RKO (cell line): ENCODE measurements at places on chromosomes 1 and 21.

- no peak for DNase-seq
Measured at GRCh38 chr1:15064217-15064929, 89.2 kb upstream of the TMEM51 start.

GRCh38 chr1:223233019-223233409, 90.0 kb upstream of the TLR5 start:
- DNase-seq = no peak

DNA sequence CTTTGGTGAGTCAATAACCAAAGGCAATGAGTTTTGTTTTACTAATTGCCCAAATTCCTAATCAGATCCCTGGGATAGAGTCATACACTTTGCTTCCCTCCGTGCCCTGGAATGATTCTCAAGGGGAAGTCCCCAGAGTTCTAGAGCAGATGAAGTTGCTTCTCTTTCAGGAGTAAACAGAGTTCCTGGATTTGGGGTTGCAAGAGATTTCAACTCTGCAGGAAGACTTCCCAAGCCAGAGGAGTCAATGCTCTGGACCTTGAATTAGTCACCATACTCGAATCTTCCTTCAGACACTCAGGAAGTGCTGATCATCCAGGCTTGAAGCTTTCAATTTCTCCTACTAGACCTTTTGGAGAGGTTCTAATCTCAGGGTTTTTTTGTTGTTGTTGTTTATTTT, 39.6 kb downstream of the FCER1A start:
- no peak for DNase-seq

DNA sequence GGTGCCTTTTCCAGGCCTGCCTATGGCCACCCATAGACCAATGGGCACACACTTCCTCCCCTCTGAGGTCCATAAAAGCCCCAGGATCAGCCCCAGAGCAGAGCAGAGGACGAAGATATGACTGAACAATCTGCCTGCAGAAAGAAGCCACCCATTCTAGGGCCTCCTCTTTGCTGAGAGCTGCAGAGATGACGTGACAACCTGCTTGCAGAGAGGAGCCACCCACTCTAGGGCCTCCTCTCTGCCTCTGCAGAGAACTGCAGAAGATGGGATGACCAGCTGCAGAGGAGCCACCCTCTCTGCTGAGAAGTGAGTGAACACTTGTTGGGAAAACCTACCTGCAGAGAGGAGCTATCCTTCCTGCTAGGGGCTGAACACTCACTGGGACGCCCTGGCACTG, 79.7 kb downstream of the SCMH1 start:
- no peak for DNase-seq

DNA sequence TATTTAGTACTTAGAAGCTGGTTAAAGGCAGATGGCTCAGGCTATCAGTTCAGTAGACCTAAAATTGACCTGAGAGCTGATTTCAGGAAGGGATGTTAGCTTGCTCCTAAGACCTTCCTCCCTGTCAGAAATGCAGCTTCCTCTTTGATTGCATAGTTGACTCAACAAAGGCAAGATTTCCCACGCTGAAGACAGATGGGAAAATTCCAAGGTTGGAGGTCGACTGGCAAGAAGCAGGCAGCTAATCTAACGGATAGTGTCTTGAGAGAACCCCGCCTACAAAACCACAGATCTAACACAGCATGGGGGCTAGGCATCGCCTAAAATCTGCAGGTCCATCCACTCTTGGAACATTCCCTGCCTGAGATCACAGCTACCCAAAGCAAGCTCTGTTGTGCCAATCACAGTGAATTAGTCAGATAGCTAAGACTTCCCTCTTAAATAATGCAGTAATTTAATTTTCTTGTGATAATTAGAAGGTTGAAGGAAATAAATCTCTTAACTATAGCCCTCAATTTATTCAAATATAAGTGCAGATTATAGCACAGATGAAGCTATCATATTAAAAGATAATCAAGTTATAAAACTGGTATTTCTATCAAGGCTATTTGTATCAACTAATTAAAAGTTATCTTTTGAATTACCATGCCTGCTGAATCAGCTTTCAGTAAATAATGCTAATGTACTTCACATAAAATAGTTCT, 357.8 kb upstream of the SGIP1 start:
- DNase-seq = no peak

DNA sequence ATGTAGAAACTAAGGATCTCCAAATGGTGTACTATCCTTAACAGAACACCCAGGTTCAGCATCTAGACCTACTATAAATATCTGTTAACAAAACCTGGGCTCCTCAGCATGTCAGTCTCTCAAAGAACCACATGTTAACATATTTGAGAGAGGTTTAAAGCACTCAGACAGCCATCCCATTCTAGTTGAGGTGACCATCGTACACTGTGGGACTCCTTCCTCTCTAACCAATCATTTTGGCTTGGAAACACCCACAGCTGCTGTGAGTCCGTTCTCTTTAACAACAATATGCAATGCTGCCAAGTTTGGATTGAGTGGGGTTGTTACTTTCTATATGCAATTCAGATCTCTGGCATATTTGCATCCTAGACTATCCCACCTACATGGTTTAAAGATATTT, 105.8 kb downstream of the MRPL39 start:
- no peak for DNase-seq

- no peak for DNase-seq
Measured at GRCh38 chr1:245201827-245202226, 47.0 kb downstream of the KIF26B start.

- no peak for DNase-seq
Measured at GRCh38 chr1:5757187-5757805, 234.9 kb downstream of the NPHP4 start.

- no peak for DNase-seq
Measured at GRCh38 chr1:85608851-85609250, 28.3 kb downstream of the CCN1 start.

DNA sequence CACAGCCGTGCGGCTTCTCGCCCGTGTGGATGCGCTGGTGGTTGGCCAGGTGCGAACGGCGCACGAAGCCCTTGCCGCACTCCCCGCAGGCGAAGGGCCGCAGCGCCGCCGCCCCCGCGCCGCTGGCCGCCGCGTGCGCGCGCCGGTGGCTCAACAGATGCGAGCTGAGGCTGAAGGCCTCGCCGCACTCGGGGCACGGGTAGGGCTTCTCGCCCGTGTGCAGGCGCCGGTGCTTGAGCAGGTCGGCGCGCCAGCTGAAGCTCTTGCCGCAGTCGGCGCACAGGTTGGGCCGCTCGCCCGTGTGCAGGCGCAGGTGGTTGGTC, 24.9 kb downstream of the ZNF697 start:
- no peak for DNase-seq

DNA sequence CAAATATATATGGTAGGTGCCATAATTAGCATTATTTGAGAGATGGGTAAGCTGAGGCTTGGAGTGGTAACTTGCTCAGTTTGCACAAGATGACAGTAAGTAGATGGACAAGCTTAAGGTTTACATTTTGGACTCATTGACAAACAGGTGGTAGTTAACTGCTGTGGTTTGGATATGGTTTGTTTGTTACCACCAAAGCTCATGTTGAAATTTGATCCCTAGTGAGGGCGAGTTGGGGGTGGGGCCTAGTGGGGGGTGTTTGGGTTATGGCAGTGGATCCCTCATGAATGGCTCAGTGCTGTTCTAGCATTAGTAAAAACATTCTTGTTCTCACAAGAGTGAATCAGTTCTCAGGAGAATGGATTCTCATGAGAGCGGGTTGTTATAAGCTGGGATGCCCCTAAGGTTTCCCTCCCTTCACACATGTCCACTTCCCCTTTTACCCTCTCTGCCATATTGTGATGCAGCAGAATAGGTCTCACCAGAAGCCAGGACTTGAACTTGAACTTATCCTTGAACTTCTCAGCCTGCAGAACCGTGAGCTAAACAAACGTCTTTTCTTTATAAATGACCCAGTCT, 6.6 kb upstream of the PRRX1 start:
- no peak for DNase-seq

DNA sequence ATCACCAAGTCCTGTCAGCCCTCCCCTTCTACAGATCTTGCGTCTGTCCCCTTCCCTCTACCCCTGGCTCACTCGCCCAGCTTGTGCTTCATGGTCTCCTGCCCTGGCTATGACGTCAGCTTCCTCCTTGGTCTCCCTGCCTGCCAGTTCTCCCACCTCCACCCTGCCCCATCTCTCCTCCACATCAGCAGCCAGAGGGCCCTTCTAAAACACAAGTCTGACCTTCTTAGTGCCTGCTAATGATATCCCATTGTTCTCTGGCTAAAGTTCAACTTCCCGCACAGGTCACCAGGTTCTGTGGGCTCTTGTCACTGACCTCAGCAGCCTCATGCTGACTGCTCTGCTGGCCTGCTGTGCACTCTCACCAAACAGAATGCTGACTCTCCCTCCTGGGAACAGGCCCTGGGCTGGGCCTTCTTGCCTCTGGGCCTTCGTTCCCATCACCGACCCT, 24.7 kb upstream of the MYCL start:
- no peak for DNase-seq

DNA sequence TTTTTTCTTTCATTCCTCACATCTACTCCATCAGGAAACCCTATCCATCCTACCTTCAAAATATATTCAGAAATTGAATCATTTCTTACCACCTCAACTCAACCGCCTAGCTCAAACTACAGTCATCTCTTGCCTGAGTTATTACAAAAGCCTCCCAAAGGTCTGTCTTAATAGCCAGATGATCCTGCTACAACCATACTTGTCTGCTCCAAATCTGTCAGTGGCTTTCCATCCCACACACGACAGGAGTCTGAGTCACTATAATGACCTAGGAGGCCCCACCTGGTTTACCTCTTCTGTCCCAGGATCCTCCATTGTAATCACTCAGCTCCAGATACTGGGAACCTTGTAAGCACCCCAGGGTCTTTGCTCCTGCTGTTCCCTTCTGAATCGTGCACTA, 37.1 kb upstream of the IL12RB2 start:
- no peak for DNase-seq

GRCh38 chr1:209797978-209798639, 7.8 kb downstream of the IRF6 start:
- DNase-seq = no peak

DNA sequence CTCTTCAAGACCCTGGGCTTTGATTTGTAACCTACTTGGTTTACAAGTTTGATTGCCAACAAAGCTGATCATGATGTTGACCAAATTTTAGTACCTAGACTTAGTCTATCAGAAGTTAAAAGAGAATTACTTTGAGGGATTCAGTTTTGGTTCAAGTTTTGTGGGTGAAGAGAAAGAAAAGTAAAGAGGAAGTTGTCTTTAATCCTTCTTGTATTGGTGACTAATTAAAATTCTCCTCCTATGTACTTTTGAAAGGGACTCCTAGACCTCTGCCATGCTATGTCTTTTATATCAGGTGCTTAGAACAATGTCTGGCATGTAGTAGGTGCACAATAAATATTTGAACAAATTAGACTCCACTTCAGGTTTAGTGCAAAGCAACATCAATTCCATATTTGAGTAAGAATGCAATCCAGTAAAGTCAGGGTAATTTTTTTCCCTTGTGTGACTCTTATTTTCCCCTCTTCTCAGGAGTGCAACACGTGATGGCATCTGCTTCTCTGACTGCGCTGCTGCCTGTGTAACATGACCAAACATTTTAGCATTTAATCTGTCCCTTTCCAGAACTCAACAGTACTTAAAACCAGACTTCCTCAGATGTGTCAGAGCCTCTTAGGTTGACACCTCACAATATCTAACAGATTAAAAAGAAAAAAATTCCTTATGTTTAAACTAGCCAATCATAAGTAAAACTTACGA, 41.1 kb upstream of the KCNQ4 start:
- no peak for DNase-seq

GRCh38 chr1:187714470-187714869, 885.7 kb downstream of the PLA2G4A start:
- DNase-seq = no peak

DNA sequence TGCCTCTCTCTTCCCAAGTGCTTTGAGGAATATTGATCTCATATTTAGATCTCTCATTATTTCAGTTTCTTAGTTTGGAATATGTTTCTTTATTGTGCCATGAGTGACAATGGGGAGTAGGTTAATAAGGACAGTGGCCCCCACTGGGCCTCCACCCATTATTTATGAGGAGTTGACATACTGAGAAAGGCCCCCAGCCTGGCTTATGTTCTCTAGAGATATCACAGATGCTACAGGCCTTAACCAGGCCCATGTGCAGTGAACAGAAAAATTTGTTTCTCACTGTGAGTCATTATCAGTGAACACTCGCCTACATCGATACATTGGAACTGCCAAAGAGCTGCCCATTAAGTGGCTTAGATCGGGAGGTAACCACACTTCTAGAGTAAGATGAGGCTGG, 35.7 kb upstream of the SYT6 start:
- no peak for DNase-seq

GRCh38 chr21:29145354-29145782, 14.9 kb downstream of the MAP3K7CL start:
- DNase-seq = peak; percentile 96

GRCh38 chr21:43634618-43635017, 24.7 kb downstream of the HSF2BP start:
- peak; percentile 74 for DNase-seq

DNA sequence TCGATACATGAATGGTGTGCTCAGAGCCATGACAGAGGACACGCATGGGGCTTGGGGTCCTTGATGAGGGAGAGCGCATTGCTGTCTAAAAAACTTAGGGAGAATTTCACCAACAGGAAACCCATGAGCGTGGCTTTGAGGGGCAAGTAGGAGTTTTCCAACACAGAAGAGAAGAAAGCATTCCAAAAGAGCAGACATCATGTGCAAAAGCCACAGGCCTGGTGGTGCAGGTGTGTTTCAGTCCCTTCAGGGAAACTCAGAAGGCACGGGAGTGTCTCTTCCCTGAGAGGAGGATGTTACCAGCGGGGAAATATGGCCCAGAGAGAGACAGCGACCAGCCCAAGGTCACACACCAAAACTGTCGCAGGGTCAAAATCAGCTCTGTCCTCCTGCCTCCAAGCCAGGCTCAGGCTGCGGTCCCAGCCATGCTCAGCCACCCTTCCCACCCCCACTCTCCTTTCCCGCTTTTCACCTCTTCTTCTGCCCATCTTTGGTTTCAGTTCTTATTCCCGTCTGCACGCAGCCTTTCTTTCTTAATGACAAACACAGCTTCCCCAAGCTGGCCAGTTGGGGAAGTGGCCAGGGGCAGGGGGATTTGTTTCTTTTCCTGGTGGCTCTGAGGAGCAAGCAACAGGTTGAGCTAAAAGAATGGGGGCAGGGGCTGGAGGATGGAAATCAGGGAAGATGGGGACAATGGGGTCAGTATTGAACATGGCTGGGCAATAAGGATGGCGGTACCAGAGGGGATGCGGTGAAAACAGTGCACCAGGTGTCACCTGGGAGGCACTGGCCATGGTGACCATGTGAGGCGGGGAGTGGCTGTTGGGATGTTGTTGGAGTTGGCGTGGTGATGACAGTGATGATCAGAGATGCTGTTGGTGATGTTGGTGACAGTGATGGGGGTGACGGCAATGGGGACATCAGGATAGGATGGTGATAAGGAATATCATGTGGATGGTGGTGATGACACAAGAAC, 10.3 kb downstream of the LAPTM5 start:
- DNase-seq = no peak
